ENCODE measurements at places on chromosomes 2 and 18. TPM values are rescaled to one million over a fixed set of nuclear protein-coding genes. Genes with fewer than 3 reads are reported as not detected.

DNA sequence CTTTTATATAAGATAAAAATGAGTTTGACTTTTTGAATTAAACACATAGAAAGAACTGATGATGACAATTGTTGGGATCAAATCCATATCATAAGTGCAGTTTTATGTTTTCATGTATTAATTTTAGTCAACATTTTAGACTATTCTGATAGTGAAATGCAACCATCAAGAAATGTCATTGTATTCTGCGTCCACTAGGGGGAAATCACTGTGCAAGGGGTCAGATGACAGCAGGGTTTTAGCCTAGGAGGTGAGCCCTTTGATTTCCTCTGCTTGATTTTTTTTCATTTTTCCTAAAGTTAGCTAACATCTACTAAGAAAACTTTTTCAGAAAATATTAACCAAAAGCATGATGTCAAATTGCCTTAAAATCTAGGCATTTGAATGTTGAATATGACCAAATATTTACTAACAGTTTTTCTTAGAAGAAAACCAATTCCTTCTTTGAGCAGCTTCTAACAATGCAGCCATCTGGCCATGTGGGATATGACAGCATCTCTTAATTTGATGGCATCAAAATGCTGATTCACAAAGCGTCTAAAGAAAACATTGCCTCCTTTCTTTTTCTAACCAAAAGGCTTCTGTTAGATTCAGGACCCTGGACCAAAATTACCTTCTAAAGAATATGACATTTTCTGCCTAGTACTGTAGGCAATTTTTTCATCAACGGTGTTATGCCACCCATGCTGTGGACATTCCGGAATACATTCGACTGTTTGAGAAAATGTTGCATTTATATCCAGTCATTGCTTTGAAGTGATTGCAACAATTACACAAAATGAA lies 141.5 kb downstream of the SPHKAP start:
- DNase-seq: no peak

ACMSD gene
- not detected for total RNA-seq

DNA sequence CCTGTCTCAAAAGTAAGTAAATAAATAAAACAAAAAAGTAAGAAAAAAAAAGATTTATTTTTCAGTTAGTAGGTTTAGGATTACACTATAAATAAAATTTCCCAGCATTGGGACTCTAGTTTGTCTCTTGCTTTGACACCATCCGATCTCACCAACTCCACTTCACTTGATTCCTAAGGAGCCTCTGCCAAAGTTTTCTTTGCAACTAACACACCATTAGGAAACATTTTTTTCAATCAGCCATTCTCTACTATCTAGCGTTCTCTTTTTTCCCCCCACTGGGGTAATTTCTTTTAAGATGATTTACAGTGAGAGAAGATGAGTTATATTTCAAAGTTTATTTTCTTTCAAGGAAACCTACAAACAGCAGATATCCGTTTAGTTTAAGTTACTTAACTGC lies 10.6 kb upstream of the NEMP2 start:
- no peak for DNase-seq

DNA sequence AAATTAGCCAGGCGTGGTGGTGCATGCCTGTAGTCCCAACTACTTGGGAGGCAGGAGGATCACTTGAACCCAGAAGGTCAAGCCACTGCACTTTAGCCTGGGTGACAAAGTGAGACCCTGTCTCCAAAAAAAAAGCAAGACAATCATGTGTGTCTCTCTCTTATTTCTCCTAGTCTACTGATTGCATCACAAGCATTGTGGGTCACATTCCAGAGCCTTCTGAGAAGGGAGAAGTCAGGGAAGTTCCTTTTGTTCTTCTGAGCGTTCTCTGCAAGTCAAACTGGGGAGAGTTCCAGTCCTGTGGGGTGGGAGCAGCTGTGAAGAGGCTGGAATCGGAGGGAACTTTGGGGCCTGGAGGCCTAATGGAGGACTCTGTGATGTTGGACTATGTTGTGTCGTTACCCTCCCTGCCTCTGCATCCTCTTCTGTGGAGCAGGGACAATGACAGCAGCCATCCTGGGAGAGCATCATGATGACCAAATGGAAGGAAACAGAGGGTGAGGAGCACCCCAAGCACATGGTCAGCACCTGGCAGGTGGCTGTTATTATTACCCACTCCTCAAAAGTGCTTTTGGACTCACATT lies 115.4 kb downstream of the MRO start:
- DNase-seq: no peak

DNA sequence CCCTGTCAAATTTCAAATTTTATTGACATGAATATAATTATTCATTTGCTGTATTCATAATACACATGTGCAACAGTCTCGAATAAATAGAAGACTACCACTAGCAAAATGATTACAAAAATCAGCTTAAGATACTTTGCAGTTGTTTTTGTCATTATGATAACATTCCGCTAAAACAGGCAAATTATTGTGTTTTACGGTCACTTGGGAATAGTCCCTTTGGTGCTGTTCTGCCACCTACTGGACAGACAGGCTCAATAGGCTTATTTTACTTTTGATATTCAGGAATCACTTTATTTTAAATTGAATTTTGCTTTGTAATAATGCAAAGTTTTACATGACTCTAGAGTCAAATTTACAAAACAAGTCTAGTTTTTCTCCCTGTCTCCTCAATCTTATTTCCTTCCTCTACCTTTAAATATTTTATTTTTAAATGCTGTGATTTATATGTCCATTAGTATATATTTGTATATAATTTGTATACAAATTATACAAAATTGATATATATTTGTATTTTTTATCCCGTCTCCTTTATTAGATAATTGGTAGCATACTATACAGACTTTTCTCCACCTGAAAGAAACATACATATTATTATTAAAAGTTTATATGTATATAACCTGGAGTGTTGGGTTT lies 456.3 kb downstream of the DLGAP1 start:
- peak; percentile 13 for DNase-seq

- DNase-seq: no peak
These were observed 48.9 kb downstream of the CHST9 start for GRCh38 chr18:27136208-27136535.

CRYGC gene
- not detected for total RNA-seq

- DNase-seq: no peak
These were observed 43.9 kb upstream of the TACR1 start for GRCh38 chr2:75243219-75243618.

- DNase-seq: no peak
These were observed 29.8 kb downstream of the SLC39A6 start for GRCh38 chr18:36099311-36099710.

- DNase-seq: no peak
These were observed 97.3 kb downstream of the SH3BP4 start for GRCh38 chr2:235049069-235049468.

DNA sequence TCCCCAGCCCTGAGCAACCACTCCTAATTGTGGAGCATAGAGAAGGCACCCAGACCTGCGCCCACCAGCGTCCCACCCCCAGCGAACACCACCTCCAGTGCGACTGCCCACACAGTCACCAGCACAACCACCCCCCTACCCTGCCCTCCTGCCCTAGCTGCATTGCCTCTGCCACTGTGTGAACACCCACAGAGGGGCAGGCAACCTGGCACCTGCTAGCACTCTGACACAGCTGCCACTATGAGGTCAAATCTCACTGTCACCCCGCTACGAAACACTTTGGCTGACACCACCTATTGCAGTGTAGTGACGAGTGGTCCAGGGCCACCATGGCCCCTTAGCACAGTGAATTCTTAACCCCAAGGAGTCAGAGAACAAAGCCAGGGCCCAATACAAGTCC lies 14.1 kb upstream of the EIF2AK3 start:
- no peak for DNase-seq

DNA sequence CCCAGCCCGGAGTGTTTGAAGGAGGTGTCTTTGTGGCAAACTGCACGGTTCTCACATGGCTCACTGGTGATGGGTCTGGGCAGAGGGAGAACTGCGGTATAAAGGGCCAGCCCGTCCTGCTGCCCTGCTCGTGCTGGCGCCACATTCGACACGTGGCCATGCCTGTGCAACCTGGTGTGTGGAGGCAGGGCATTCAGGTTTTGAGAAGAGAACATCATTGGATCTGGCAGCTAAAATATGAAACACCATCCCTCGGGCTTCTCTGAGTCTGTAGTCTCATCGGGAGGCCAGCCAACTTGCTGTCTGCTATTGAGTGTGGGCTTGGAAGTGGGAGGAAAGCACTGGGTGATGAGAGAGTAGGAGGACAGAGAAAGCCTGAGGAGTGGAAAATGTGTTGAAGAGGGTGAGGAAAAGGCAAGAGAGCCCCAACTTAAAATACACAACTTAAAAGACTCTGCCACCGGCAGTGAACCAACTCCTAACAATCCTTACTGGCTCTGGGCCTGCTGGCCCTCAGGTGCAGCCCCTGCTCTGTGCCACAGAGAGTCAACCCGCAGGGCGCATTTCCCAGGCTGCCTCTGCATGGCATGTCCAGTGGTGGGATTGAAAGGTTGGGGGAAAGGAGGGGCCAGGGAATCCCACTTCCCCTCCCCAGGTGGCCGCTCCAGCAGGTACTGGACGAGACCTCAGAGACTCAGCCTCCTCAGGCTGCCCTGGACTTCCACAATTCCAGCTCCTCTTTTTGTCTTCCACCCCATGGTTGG lies 112.7 kb upstream of the DLX2 start:
- no peak for DNase-seq

DNA sequence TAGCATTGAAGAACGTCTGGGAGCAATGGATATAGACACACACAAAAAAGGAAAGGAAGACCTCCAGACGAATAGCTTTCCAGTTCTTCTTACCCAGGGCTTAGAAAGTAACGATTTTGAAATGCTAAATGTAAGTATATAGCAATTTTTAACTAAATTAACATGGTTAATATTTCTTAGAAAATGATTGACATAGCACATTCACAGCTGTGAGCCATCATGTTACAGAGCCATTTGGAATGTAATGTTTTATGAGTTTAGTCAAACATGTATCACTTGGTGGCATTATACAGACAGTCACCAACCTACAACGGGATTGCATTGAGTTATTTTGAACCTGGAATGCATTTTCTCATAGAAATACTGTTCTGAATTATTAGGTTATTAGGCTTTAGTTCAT lies 35.1 kb downstream of the WDR43 start:
- no peak for DNase-seq

- DNase-seq: no peak
These were observed 63.0 kb downstream of the RHBDD1 start for GRCh38 chr2:226898897-226899296.

LIMS3 gene
- not detected for total RNA-seq

- peak; percentile 60 for DNase-seq
These were observed at the start of gene ARHGAP28 for GRCh38 chr18:6729247-6730091. TSS of gene ARHGAP28 (plus strand) at chr18:6729716. CDS start at chr18:6729822, 106 bp downstream.

DNA sequence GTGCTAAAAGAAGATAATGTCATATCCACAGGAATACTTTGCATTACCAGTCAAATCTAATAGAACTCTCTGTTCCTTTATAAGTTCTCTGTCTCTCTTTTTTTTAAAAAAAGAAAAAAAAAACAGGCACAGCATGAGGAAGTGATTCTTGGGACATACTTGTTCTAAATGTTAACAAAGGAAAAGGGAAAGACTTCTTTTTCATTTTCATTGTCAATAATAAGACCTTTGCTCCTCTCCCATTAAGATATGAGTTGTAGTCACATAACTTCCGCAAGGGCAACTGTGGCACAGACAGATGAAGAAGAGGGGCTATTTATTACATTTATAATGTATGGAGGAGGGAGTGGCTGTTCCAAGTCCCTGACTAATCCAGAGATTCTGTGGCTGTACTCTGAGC lies 4.7 kb downstream of the CD302 start:
- DNase-seq: no peak

NMS gene
- not detected for total RNA-seq

- no peak for DNase-seq
These were observed 955.4 kb upstream of the POU3F3 start for GRCh38 chr2:103898561-103898960.

DNA sequence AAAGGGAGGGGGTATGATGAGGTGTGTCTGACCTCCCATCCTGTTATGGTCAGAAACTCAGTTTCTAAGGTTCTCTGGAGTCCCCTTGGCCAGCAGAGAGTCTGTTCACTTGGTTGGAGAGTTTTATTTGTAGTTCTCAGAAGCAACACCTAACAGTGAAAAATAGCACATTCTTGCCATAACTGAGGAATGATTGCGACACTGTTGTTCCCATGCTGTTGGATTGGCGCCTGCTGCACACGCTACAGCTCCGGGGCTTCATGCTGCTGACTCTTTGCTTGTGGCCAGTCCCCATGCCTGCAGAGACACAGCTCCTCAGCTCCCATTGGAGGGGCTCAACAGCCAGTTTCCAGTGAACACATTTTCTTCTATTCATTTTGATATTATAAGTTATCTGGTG lies 42.1 kb downstream of the TPGS2 start:
- DNase-seq: peak; percentile 18

DNA sequence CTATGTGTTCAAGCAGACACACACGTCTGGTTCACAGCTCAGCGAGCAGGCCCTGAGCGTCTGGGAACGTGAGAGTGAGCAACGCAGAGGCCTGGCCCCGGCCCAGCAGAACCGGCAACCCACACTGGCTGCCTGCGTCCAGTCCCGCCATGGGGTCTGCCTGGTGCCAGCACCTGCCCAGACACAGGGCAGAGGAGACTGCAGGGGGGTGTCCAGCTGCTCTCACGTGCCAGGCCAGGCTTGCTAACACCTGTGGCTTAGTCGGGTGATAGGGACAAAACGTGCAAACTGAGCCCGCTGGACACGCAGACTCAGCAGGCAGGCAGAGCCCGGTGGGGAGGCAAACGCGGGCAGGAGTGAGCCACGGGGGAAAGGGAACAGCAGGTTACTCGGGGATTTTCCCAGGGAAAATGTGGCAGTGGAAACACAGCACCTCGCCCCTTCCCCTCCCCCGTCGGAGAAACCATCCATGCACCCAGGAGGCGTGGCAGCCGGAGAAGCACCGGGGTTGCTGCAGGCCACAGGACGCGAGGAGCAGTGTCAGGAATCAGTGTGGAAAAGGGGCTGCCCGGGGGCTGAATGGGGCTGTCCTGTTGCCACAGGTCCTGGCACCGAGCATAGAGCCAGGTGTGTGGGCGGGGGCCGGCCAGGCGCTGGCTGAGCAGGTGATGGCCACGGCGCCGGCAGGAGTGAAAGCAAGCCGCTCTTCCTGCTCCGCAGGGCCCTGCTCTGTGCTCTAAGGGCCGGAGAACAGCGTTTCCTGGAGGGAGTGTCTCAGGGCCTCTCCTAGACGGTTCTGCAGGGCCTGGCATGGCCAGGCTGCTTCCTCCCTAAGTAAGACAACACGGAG lies 154.7 kb downstream of the HDAC4 start:
- peak; percentile 72 for DNase-seq

DNA sequence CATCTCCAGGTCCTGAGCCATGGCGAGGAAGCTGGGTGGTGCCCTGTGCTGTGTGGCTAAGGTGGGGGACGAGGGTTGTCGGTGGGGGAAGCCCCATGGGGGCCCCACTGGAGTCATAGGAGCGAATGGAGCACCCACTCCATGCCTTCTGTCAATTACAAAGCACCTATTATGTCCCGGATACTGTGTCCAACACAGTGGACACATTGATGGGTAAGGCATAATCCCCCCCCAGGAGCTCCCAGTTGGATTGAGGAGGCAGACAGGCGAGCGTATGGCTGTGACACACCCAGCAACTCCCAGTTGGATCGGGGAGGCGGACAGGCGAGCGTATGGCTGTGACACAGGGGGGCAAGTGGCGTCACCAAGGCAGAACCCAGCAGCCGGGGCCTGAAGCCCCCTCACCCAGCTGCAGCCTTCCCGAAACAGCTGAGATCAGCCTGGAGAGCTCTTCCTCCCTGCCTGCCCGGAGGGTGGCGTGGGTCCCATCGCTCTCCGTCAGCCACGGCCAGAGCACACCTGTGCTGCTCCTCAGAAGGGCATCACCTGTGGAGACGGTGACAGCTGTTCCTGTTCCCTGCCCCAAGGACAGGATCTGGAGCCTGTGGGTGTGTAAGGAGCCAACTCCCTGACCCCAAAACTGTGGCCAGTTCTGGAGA lies 69.6 kb downstream of the HPCAL1 start:
- DNase-seq: no peak

All from transverse colon (tissue), 4 donors.